ENCODE measurements at places on chromosomes 3 and 15. TPM values are rescaled to one million over a fixed set of nuclear protein-coding genes. Genes with fewer than 3 reads are reported as not detected.

Gene RTP4
- not detected for total RNA-seq

Gene ZNF502
- 3.6 TPM for total RNA-seq

Gene CCR3
- total RNA-seq: not detected

Gene FBXO40
- not detected for total RNA-seq

Gene AMOTL2
- total RNA-seq: 62.9 TPM

Gene CD47
- total RNA-seq: 102 TPM

Gene STRC
- total RNA-seq: 1.7 TPM

- DNase-seq: no peak
These were observed 360.2 kb upstream of the ARHGEF26 start for GRCh38 chr3:153760948-153761347.

DNA sequence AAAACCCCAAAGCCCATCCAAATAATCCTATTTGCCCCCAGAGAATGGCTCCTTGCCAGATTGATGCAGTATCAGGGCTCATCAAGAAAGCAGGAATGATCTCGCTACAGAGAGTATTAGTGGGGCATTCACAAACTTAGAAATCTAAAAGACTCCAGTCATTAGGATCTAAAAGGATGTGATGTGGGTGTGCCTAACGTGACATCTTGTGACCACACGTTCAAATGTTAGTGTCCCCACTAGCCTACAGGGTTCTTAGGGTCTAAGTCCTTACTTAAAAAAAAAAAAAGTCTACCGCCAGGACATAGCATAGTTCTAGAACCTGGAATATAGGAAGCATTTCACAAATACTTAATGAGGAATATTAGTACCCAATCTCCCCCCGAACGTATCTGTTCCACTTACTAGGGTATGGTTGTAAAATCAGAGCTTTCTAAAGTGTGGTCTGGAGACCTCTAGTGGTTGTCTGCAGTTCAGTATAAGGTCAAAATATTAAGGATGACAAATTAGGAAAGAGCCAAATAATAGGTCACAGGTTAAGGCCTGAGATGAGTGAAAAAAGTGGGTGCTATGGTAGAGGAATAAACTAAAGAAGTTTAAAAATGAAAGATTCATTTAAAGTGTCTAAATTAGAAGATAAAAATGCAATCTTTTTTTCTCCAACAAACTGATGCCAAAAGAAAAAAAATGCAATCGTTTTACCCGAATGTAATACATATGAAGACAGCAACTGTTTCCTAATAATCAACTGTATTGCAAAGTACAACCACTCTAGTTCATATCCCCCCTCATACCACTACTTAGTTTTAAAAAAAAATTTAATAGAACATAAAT, 4.2 kb upstream of the CHRM5 start:
- DNase-seq: peak; percentile 50

DNA sequence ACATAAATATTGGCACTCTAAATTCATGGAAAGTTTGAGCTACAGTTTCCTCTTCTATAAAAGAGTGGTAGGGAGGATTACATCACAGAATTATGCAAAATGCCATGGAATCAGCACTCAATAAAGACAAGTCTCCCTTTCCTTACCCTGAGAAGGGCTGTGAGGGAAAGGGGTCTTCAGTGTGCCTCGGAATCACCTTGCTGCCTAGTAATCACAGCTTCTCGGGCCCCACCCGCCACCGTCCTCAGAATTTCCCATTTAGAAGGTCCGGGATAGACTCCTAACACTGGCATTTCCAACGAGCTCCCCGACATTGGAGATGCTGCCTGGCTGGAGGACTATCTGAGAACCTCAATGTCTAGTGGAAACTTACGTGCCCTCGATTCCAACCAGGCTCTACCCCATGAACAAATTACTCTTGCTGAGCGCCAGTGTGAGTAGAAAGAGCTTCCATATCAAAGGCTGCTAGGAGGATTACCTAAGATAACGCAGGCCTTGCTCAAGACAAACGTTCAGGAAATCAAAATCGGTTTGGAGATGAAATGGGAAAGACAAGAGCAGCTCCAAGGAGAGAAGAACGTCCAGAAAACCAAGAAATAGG, 92.1 kb upstream of the CHD2 start:
- DNase-seq: no peak

- DNase-seq: no peak
These were observed 1.1 kb upstream of the SPATA12 start for GRCh38 chr3:57059411-57059810.

- DNase-seq: peak; percentile 4
These were observed 401.5 kb downstream of the ZBTB20 start for GRCh38 chr3:114745322-114746240.

DNA sequence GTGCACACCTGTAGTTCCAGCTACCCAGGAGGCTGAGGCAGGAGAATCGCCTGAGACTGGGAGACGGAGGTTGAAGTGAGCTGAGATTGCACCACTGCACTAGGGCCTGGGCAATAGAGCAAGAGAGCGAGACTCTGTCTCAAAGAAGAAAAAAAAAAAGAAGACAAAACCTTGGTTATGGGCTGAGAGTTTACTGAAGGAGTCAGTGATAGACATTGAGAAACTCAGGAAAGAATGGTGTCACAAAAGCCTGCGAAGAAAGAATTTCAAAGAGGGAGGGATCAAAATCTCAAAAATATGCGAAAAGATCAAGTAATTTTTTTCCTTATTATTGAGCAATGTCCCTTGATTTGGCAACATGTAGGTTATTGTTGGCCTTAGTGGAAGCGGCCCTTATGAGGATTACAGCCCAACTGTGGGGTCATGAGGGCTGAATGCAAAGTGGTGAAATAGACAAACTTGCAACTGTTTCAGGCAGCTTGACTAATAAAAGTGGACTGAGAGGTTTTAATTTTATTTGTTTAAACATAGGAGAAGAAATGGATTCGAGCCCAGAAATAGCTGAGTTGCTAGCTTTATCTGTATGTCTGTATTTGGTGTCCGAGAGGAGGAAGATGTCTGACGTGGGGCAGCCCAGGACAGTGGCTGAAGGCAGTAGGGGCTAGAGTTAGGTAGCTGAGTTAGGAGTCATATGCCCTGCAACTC, 18.8 kb upstream of the CELF6 start:
- no peak for DNase-seq

DNA sequence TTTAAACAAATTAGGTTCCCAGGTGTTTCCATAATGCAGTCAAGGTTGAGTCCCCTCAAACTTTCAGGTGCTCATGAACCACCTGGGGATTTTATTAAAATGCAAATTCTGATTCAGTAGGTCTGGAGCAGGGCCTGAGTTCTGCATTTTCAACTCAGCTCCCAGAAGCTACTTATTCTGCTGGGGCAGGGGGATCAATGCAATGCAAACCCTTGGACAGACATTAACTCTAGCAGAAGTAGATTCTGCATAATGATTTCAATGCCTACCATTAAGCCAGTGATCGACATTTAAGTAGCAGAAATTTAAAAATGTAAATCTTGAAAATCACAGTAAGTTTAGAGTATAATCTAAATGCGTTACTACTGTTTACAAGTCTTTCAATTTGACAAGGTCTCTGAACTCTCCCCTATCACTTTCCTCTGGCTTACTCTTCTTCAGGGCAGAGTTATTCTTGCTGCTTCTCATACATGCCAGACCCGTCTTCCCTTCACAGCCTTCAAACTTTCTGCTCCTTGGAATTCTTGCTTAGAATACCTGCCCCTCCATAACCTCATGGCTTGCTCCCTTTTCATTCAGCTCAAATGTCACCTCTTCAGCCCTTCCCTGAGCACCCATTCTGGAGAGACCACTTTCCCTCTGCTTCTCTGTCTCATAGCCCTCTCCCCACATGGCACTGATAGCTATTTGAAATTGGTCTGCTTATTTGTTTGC, 19.3 kb upstream of the DPPA4 start:
- DNase-seq: no peak
